ENCODE measurements at places on chromosomes 2 and 18. TPM values are rescaled to one million over a fixed set of nuclear protein-coding genes. Genes with fewer than 3 reads are reported as not detected.

- DNase-seq, result no peak
Observed at GRCh38 chr2:192069417-192069816, 125.3 kb downstream of the TMEFF2 start.

GRCh38 chr18:79819064-79819967 lies 21.6 kb downstream of the KCNG2 start:
- no peak for DNase-seq

GRCh38 chr2:232038251-232038880 lies 76.9 kb downstream of the DIS3L2 start:
- no peak for DNase-seq

DNA sequence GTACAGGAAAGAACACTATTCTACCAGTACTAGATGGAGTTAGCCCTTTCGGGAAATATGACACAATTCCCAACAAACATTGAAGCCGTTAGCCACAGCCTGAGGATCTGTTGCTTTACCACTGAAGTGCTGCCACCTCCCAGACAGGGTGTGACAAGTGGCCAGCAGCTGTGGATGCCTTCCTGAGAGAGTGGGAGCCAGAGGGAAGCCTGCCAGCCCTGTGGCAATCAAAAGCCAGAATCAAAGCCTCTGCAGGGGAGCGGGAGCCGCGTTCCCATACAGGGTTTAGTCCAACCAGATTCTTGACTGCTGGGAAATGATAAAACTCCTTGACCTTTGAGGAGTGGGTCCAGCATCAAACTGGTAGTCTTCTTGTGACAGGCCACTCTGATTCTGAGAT lies 38.0 kb downstream of the SLC4A1AP start:
- DNase-seq, result no peak

The CCDC141 gene
- total RNA-seq, result 5.3 TPM

The CNGA3 gene
- not detected for total RNA-seq

The RIT2 gene
- not detected for total RNA-seq
